ENCODE measurements at places on chromosomes 6 and 20.

GRCh38 chr20:40963505-40963845 is 65.1 kb upstream of the TOP1 start:
- DNase-seq, result no peak

DNA sequence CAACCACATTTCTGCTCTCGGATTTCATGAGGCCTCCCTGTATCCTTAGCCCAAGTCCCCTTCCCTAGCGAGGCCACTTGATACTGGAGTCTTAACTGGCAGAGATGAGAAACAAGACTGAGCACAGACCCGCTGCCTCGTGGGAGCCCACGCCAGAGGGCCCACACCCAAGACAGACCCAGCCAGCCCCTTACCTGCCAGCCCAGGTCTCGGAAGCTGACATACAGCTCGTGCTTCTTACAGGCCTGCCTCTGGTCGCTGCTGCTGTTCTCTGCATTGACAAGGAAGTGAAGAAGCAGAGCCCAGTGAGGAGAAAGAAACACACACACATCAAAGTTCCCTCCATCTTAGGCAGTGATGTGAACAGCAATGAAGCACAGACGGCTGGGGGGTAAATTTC is 91.7 kb downstream of the BMP7 start:
- no peak for DNase-seq

DNA sequence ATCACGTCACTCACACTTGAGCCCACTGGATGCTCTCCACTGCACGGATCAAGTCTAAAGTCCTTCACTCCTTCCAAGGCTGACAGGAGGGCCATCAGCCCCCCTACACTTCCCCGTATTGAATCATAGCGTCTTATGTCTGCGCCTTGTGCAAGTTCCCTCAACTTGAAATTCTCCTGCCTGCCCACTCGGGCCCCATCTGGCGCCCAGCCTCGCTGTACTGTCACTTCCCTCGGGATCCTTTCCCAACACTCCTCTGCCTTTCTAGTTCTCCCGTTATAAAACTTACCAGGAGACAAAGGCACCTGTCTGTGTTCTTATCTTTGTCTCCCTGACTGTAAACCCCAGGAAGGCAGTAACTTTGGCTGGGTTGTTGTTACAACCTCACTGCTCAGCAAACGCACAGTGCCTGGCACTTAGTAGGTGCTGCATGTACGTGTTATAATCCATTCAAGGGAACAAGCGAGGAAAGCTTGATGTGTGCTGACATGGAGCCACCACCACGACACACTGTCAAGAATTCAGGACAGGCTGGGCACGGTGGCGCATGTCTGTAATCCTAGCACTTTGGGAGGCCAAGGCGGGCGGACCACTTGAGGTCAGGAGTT is 33.8 kb upstream of the ZFAND3 start:
- no peak for DNase-seq

DNA sequence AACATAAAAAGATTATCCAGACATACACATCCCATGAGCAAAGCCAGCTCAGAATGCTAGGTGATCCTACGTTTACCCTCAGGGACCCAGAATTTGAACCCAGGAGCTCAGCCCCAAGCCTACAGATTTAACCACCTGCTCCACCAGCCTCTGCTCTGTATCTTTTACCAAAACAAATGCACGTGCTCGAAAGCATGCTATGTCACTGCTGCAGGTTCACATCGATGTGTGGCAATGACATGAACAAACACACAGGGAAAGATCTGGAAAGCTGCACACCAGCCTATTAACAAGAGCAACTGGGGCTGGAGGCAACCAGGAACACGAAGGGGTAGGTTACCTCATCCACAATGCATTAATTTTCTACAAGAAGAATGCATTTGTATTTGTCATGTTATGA is 32.1 kb downstream of the PREX1 start:
- DNase-seq, result no peak

DNA sequence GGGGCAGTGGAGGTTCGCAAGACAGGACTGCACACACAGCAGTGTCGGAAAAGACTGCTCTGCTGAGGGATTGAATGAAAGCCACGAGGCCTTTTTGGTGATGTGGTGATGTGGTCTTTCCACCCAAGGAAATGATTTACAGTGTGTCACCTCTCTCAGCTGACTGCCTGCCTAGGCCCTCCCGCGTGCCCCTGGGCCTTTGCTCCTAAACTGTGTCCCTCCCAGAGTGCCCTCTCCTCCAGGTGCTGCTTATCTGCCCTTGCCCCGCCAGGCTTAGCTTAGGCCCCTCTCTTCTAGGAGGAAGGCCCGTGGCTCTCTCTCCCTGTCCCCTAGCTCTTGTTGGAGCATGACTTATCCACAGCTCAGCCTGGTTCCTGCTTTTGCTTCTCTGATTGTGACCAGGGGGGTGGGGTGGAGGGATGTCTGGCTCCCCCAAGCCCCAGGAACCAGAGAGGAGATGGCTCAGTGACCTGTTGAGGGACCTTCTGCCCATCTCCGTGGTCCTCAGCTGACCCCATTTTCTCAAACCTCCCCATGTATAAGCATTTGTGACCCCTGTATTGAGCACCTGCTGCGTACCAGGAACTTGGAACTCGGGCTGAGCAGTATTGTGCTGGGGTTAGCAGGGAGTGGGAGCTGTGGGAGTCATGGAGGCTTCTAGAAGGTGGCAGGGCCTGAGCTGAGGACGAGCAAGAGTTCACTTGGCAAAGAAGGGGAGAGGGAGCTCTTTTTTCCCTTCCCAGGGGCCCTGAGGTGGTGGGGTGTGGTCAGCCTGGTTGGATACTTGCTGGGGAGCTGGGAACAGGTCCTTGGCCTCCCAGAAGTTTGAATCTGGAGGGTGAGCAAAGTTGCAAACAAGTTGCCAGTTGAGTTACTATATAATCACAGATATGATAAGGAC is 2.2 kb downstream of the SRC start:
- no peak for DNase-seq

- peak; percentile 26 for DNase-seq
These were observed 73.7 kb downstream of the PRND start for GRCh38 chr20:4795394-4795793.

DNA sequence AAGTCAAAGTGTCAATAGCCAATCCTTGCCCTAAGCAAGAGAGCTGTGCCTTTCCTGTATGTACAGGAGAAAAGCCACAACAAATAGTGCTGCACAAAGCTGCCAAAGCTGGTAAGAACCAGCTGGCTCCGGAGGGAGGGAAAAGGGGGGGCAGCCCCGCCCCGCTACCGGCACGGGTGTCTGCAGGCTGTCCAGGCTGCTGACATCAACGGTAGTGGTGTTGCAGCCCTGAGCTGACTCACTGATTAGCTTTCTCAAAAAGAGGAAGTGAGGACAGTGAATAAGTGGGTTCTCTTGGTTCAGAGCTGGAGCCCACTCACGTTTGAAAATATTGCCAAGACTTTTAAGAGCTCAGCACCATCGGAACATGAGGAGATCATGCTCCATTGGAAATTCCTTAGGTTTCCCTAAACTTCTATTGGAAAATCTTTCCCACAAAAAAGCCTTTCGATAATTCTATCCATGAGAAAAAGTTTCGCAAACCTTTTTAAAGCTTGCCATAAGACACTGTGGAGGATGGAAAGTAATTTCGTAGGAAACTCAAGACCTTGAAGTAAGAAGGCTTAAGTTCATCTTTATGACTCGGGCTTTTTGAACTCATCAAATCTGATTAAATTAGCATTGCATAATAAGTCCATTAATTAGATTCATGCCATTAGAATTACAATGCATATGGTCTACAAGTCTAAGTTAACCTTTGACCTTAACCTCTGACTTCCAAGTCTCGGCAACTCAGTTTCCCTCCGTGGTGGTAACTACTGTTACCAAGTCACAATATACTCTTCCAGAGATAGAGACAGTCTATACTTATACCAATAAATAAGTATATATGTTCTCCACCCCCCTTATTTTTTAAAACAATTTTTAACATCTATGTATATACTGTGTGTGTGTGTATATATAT is 67.0 kb downstream of the TNFRSF21 start:
- DNase-seq, result peak; percentile 37

DNA sequence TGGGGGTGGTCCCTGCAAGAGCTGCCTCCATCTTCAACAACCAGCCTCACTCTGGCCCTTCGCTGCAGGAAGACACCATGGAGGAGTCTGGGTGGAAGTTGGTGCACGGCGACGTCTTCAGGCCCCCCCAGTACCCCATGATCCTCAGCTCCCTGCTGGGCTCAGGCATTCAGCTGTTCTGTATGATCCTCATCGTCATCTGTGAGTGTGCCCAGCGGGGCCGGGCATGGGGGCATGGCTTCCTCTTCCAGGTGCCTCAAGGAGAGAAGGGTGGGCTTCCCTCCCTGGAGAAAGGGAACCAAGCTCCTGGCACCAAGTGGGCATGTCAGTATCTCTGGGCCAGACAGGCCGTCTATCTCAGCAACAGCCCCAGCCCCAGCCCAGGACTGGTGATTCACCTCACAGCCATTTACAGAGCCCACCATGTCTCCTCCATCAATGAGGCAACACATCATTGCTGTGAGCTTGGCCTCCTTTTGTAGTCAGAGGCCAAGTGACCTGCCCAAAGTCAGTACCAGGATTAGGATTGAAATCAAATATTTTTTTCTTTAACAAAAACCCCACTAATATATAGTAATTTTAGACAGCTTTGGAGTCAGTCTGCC is 40.2 kb downstream of the TM9SF4 start:
- DNase-seq, result no peak

DNA sequence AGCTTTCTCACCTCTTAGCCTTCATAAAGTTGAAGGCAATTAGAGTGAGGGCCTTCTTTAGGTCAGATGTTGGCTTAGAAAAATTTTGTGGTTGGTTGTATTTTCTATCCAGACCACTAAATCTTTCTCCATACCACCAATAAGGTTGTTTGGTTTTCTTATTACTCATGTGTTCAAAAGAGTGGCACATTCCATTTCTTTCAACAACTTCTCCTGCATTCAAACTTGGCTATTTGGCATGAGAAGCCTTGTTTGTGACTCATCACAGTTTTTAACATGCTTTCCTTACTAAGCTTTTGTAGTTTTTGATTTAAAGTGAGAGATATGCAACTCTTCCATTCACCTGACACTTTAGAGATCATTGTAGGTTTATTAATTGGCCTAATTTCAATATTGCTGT is 949.6 kb downstream of the TBC1D32 start:
- DNase-seq, result no peak

GRCh38 chr20:4045741-4046140 is 30.4 kb upstream of the RNF24 start:
- no peak for DNase-seq

DNA sequence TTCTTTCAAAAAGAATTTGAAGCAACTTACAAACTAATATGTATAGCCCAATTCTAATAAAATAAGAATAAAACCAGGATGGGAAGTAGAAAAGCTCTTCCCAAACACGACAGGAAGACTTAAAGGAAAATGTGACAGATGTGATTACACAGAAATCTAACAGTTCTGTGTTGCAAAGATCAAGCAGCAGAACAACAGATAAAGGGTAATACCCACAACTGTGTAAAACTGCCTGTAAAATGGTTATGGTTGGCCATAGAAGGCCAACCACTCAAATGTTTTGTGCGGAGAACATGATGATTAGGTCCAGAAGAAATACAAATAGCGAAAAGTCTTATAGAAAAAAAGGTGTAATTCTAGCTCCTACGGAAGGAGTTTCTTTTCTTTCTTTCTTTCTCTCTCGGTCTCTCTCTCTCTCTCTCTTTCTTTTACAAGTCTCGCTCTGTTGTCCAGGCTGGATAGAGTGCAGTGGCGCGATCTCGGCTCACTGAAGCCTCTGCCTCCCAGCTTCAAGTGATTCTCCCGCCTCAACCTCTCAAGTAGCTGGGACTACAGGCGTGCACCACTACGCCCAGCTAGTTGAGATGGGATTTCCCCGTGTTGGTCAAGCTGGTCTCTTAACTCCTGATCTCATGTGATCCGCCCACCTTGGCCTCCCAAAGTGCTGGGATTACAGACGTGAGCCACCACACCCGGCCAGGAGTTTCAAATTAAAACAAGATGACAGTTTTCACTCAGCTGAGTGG is 128.5 kb downstream of the QRSL1 start:
- DNase-seq, result no peak

- DNase-seq, result peak; percentile 15
These were observed 40.6 kb downstream of the SH3BGRL2 start for GRCh38 chr6:79671600-79672266.

DNA sequence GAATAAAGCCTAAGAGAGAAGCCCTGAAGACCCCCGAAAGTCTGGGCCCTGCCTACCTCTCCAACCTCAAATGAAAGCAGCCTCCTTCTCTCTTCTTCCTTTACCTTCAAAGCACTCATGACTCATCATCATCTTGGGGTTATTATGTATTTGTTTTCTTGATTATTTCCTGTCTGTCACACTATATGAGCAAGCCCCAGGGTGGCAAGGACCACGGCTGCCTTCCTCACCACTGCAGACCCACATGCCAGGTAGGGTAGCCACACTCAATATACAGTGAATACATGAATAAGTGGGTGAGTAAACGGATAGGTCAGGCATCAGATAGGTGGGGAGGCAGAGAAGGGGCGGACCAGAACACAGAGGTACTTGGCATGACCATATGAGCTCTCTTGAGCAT is 8.8 kb downstream of the WFDC3 start:
- DNase-seq, result no peak
